Umbilical cord (tissue), 2 donors: ENCODE measurements at places on chromosomes 11 and 22. TPM values are rescaled to one million over a fixed set of nuclear protein-coding genes. Genes with fewer than 3 reads are reported as not detected.

Gene TLCD5
- 9.9 TPM for total RNA-seq

Gene NAALAD2
- total RNA-seq, result 7.2 TPM

Gene FXYD2
- 2.4 TPM for total RNA-seq

Gene ZNF70
- 5.3 TPM for total RNA-seq

Gene ISX
- not detected for total RNA-seq
